ENCODE measurements at places on chromosomes 1 and 21.
A peak's percentile ranks its signal among the peaks of the same experiment; 100 is the strongest.

- no peak for DNase-seq
These were observed 94.6 kb upstream of the ZBTB18 start for GRCh38 chr1:243956450-243956849.

DNA sequence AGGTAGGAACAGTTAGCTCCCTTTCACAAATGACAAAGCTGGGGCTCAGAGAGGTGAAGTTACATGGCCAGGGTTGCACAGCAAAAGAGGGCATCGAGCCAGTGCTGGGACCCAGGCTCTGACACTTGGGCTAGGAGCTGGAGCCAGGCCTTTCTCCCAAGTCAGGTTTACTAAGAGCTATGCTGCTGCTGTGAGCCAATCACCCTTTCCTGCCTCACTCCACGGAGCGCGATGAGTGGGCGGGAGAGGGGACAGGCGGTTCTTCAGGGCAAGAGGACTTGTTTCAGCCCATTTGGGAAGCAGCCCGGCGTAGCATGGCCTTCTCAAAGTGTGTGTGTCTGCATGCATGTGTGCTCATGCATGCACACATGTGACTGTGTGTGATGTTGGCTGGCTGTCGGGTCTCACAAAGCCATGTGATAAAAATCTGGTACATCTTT is 10.6 kb downstream of the ID3 start:
- peak; percentile 91 for DNase-seq

DNA sequence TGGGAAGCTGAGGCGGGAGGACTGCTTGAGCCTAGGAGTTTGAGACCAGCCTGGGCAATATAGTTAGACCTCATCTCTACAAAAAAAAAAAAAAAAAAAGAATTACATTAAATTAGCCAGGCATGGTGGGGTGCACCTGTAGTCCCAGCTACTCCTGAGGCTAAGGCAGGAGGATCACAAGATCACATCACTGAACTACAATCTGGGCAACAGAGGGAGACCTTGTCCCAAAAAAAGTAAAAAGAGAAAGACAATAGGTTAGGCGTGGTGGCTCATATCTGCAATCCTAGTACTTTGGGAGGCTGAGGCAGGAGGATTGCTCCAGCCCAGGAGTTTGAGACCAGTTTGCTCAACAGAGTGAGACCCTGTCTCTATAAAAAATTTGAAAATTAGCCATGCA is 130.3 kb downstream of the TIAM1 start:
- DNase-seq, result no peak

- DNase-seq, result no peak
These were observed 1621.1 kb downstream of the MRPL39 start for GRCh38 chr21:23986214-23986613.

- no peak for DNase-seq
These were observed 123.6 kb downstream of the PBX1 start for GRCh38 chr1:164682570-164682969.

DNA sequence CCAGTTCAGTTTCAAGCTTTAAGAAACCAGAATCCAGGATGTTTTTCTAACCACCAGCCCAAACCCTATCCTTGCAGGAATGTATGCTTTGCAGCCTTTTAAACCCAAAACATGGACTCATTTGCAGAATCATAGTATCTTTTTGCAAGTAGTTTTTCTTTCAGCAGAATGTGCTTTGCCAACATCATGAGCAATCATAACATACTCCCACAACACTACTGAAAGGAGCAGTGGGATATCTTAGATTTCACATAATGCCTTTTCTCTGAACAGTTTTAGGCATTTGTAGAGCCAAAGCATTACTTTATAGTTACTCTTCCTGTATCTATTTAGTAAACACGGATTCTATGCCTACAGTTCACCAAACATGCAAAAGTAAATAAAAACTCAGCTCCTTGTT is 10.0 kb upstream of the SH2D2A start:
- no peak for DNase-seq

DNA sequence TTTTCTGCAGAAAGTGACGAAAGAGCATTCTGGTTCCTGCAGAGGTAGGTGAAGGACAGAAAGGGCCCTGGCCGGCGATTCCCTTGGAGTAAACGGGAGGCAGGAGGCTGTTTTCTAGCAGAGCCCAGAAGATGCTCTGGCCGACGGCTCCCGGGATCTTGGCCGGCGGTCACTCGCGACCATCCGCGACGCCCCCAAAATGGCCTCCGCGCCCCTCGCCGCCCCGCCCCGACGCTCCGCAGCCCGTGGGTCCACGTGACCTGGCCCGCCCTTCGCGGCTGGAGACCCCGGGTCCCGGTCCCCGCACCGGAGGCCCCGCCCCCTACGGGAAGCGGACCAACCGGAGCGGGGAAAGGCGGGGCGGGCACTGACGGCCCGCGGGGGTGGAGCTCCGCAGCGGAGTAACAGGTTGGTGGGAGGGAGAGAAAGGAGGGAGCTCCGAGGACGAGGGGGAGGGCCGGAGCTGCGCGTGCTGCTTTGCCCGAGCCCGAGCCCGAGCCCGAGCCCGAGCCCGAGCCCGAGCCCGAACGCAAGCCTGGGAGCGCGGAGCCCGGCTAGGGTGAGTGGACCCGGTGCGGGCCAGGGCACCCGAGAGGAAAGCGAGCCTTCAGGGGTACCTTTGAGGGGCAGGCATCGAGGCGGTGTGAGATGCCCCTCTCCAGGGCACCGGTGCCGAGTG is at the start of gene CGN:
Gene CGN, plus strand, starts transcription at position 431 of the 679 bp plus-strand sequence. CDS start 7,133 bp downstream, outside the sequence.
- peak; percentile 91 for DNase-seq

- DNase-seq, result no peak
These were observed 1.7 kb downstream of the COL8A2 start for GRCh38 chr1:36123356-36123755.

DNA sequence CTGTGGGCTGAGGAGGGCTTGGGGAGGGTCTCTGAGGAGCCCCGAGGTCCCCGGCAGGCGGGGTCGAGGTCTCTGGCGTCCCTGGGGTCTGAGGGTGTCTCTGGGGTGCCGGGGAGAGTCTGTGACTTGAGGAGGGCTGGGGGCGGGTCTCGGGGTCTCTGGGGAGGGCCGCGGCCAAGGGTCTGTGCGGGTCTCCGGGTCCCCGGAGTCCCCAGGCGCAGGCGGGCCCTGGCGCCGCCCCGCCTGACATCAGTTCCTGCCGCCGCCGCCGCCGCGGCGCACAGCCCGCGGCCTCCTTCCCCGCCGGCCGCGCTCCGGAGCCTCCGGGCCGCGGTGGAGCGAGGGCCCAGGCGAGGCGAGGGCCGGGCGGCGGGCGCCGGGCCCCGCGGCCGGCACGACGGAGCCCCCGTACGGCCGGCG is at the start of gene PLEKHM2:
Gene PLEKHM2, plus strand, starts transcription at position 279 of the 420 bp plus-strand sequence. CDS start 239 bp downstream, outside the sequence.
- DNase-seq, result peak; percentile 85

DNA sequence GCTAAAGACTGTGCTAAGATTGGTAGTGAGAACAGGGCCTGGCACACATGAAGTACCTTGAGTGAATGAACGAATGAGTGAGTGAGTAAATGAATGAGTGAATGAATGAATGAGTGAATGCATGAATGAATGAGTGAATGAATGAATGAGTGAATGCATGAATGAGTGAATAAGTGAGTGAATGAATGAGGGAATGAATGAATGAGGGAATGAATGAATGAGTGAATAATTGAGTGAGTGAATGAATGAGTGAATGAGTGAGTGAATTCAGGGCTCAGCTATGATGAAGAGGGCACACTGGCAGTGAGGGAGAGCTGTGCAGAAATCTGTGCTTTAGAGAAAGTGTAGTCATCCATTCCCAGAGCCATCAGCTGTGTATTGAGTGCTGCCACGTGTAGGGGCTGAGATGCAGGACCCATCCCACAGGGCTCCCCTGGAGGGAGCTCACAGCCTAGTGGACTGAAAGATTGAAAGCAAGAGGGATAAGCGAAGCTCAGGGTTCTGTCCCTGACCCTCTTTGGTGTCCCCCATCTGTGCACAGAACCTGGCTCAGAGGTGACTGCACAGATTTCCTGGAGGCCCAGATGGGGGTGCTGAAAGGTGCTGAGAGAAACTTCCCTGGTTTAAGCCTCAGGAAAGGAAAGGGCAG is 217.9 kb upstream of the VAMP3 start:
- DNase-seq, result peak; percentile 23

DNA sequence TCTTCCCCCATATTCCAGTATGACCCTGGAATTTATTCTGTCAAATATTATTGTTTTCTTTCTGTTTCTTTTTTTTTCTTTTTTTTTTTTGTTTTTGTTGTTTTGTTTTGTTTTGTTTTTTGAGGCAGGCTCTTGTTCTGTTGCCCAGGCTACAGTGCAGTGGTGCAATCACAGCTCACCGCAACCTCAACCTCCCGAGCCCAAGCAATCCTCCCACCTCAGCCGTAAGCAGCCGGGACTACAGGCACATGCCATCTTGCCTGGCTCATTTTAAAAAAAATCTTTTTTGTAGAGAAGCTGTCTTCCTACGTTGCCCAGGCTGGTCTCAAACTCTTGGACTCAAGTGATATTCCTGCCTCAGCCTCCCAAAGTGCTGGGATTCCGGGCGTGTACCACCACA is 237.6 kb downstream of the SMYD3 start:
- DNase-seq, result no peak

- no peak for DNase-seq
These were observed 9.5 kb upstream of the YRDC start for GRCh38 chr1:37817481-37817880.
